Urinary bladder (tissue), 4 donors: ENCODE measurements at places on chromosomes 6 and 20.

DNA sequence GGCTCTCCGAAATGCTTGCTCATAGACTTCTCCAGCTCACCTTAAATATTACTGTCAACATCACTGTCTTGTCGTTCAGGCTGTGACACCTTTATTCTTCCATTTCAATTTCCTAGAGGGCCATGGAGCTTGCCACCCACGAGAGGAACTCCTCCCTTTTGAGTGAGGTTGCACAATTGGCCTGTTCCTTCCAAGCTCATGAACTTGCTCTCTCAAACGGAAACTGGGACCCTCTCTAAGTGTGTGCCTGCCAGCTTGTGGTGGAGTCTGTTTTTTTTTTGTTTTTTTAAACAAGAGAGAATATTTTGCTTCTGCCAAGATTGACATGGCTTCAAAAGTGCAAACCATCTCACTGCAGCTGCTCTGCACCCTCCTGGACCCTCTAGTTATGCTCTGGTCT, 19.3 kb upstream of the IYD start:
- no peak for DNase-seq

- no peak for DNase-seq
Observed at GRCh38 chr6:11231564-11232192, 790 bp downstream of the NEDD9 start.

DNA sequence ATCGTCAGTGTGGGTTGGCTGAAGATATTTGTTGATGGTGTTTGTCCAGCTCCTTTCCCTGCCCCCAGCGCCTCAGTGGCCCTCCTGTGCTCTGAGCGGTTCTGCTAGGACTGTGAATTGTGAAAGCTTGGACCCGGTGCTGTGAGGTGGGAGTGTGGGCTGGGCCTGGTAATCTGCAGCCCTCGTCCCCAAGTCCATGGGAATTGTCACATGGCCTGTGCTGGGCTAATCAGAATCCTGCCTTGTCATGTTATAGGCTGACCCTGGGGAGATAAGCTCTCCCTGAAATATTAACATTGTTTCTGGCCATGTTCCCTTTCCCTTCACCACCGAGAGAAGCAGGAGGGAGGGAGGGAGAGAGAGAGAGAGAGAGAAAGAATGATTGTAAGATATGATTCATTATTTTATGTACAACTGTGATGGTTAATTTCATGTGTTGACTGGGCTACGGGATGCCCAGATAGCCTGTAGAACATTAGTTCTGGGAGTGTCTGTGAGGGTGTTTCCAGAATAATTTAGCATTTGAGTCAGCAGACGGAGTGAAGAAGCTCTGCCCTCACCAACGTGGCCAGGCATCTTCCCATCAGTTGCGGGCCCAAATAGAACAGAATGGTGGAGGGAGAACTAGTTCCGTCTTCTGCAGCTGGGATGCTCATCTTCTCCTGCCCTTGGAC, 62.4 kb downstream of the TFAP2C start:
- DNase-seq: no peak

DNA sequence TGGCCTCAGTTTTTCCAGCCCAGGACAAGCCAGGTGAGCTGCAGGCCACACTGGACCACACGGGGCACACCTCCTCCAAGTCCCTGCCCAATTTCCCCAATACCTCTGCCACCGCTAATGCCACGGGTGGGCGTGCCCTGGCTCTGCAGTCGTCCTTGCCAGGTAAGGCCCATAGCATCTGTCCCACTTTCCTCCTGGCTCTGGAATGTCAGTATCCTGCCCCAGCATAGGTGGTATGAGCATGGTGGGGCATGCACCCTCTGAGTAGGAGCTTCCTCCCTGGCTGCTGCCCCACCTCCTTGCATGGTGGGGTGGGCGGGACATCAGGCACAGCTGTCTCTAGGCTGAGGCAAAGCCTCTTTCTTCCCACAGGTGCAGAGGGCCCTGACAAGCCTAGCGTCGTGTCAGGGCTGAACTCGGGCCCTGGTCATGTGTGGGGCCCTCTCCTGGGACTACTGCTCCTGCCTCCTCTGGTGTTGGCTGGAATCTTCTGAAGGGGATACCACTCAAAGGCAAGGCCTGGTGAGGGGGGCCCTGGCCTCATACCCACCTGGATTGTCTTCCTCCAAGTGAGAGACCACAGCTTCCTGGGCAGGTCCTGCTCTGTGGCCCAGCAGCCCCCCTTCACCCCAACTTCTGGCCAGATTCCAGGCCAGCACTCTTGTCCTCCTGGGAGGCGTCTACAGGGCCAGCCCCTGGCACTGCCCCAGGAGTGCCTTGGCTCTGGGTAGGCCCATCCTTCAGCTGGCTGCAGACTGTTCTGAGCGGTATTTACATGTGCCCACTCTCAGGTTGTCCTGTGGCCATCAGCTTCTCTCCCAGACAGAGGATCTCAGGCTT, 9.1 kb downstream of the PI16 start:
- no peak for DNase-seq

GRCh38 chr20:40278673-40279072, 410.4 kb downstream of the MAFB start:
- no peak for DNase-seq

GRCh38 chr20:13549451-13549850, 89.3 kb downstream of the TASP1 start:
- DNase-seq: no peak

DNA sequence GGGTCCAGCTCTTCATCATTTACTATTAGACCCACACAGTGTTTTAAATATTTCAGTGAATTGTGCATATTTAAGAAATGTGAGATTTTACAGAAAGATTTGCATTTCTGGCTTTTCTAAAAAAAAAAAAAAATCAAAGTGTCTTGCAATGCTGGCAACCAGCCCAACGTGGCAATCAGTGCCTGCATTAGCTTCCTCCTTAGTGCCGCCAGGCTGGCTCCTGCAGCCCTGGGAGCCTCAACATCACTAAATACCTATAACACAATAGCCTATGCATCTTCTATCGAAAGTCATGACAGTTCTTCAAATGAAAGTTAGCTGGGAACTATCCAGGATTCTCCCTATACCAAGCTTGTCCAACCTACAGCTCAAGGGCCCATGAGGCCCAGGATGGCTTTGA, 9.4 kb upstream of the CD93 start:
- no peak for DNase-seq

DNA sequence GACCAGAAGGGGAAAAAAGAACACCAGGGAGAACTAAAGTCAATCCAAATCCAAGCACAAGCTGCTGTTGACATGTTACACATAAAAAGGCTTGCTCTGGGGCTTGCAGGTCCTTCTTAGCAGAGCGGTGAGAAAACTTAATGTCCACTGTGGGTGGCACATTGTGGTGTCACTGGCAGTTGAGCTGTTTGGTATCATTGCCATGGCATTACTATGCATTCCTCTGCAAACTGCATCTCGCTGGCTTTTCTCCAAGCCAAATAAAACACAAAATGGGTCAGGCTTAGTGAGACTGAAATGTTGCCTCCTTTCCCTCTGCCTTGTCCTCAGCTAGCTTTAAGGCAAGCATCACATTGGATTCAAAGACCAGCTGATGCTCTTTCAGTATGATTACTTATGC, 40.9 kb downstream of the LY86 start:
- DNase-seq: no peak

GRCh38 chr6:7451326-7451725, 61.7 kb downstream of the RIOK1 start:
- DNase-seq: no peak

GRCh38 chr6:145060714-145061113, 674.6 kb downstream of the EPM2A start:
- DNase-seq: no peak

DNA sequence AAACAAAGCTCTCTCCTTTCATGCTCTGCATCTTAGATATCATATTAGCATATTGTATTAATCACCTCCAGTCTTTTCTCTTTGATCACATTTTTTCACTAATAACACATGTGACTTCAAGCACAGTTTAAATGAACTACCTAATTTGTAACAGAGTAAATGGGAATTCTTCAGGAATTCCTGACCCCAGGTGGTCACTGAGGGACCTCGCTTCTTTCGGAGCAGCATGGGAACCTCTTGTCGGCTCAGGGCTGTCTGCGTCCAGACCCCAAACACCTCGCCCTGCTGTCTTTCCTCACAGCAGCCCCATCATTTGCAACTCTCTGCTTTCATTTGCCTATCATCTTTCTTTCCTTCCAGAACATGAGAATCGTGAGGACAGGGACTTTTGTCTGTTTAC, 103.5 kb downstream of the DACT2 start:
- DNase-seq: no peak

DNA sequence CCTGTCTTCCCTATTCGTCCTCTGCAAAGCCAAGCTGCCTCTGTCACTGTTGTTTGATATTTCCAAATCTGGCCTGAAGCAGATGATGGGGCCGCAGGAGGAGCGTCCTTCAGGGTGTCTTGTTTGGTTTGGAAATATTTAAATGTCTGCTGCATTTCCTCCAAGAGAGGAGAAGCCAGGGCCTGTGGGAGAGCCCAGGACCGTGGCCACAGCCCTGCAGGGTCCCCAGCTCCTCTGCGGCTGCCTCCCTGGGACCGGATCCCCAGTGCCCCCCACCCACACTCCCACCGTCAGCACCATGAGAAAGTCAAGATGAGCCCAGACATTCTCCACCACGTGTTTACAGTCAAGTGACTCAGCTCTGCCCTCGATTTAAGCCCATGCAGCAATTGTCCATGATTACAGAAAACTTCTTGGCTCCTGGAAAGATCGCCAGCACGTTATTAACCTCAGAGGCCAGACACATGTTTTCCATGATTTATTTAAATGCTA, 18.2 kb downstream of the FOXF2 start:
- DNase-seq: no peak

- DNase-seq: no peak
Observed at GRCh38 chr20:59037386-59037785, 5.2 kb downstream of the PRELID3B start.

DNA sequence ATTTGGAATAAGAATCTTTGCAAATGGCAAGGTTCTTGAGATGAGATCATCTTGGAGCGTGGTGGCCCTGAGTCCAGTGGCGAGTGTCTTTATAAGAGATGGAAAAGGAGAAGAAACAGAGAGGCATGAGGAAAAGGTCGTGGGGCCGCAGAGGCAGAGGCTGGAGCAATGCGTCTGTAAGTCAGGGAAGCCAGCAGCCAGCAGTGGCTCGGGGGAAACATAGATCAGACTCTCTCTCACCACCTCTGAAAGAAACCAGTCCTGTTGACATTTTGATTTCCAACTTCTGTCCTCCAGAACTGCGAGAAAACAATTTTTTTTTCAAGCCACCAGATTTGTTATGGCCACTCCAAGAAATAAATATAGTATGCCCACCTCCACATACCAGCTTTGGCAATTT, 226.6 kb downstream of the TFAP2C start:
- DNase-seq: no peak

GRCh38 chr6:81054036-81054435, 698.4 kb downstream of the TENT5A start:
- no peak for DNase-seq

GRCh38 chr6:128275030-128275429, 245.4 kb downstream of the PTPRK start:
- no peak for DNase-seq

DNA sequence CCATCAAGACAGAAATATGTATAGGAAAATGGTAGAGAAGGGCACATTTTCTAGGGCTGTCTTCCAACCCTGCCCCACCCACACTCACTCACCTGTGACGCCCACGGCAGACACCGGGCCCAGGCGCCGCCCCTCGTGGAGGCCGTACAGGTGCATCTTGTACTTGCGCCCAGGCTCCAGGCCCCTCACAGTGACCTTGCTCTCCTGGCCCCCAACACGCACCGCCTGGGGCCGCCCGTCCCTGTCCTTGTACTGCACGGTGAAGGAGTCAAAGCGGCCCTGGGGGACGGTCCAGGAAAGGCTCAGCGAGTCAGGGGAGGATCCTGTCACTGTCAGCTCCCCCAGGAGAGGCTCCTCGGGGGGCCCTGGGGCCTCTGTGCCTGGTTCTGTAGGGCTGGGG, 19.8 kb downstream of the CYP21A2 start:
- DNase-seq: no peak

DNA sequence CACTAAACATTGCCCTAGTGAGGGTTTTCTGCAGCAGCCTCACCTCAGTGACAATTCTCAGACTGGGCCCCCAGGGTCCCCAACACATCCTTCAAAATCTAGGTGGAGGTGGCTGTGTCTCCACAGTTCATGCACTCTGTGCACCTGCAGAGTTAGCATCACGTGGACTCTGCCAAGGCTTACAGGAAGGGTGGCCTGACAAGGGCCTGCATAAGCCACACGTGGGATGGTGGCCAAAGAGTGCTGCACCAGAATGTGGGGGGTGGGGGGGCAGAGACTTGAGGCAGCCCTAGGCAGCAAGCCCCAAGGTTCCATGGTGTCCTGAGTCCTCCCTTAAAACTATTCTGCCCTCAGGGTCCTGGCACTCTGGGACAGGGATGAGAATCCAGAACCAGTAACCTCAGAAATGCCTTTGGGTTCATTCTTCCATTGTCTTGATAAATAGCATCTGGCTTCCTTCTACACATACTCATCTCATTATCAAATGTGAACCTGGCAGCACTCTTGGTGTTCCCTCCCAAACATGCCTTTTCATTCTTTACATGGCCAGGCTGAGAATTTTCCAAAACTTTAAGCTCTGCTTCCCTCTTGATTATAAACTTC, 1.6 kb upstream of the SERPINB1 start:
- DNase-seq: no peak

DNA sequence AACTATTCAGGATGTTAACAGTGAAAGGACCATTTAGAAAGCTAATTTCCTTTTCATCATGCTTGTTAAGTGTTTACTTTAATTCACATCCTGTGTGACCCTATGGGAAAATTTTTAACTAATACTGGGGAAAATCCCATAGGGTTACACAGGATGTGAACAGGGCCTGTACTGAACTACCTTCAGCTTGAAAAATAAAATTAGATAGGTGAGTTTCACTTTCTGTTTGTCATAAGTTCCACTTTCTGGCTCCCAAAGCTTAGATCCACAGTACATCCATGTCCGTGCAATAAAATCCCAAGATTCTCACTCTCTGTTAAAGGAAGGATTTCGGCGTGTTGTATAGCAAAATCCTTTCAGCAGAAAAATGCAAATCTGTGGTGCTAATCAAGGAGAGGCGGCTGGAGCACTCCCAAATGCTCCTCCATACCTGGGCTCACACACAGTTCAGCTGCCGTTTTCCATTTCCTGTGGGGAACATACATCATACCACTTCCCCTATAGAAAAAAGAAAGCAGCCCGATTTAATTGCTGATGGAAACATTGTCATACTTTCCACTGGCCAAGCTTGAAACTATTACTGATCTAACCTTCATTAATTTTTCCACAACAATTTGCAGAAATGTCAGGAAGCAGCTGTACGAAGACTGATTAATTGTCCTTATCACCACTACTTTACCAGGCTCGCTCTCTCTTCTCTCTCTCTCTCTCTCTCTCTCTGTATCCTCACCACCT, 125.2 kb downstream of the HIVEP2 start:
- DNase-seq: no peak
